AG08395 (cell line): ENCODE measurements at places on chromosomes 2 and 18.
A peak's percentile ranks its signal among the peaks of the same experiment; 100 is the strongest.

GRCh38 chr2:236348279-236348678 is 84.1 kb upstream of the ASB18 start:
- DNase-seq = no peak

DNA sequence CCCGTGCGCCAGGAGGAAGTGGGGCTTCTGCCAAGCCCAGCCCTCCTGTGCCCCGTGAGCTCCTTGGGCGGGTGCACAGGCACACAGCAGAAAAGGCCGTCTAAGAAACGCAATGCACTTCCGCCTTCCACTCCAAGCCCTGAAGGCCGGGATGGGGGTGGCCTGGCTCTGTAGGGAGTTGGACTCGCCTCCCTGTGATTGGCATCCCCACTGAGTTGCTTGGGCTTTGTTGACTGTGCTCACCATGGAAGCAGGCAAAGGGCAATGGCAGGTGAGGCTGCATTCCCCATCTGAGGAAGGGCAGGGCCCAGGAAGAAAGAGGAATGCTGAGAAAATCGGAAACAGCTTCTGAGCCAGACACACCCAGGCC is 66.8 kb downstream of the CRACDL start:
- DNase-seq = no peak

DNA sequence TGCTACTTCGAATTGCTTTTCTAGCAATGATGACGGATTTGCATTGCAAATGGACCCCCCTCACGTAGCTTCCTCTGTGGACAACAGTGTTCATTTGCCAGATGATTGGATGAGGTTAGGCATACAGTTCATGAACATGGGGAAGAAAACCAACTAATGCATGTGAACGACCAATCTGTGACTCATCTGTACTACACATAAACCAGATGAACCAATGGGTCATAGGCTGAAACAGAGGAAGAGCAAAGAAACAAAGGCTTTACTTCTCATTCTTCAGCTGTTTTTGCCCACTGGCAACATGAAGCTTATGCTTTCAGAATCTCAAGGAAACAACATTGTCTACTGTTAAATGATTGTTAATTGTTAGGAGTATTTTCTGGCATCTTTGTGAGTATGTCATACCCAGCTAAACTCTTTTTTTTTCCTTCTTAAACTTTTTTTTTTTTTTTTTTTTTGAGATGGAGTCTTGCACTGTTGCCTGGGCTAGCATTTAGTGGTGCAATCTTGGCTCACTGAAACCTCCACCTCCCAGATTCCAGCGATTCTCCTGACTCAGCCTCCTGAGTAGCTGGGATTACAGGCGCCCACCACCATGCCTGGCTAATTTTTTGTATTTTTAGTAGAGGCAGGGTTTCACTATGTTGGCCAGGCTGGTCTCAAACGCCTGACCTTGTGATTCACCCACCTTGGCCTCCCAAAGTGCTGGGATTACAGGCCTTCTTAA is 35.5 kb downstream of the EFEMP1 start:
- peak; percentile 49 for DNase-seq

DNA sequence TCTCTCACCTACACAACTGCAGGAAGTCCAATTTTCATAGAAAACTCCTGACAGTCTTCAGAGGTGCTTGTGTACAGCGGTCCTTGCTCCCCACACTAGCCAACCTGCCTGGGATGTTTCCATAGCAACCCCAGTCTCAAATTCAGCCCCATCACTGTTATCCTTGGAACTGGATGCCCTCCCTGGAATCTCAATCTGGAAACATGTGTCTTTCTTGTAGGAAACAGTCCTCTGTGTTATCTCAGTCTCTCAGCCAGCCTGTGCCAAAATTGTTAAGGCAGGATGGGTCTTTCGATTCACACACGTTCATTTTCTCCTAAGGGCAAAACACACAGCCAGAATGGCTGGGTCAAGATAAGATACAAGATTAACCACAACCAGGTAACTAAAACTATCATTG is 295.5 kb upstream of the RND3 start:
- no peak for DNase-seq

GRCh38 chr2:9407363-9407811 is 15.9 kb downstream of the ITGB1BP1 start:
- DNase-seq = no peak
